Stimulated activated CD4-positive, alpha-beta T cell treated with anti-CD3 and anti-CD28 coated beads, Interleukin-15, amount 100 ng/mL, for 1 hour (primary cell): ENCODE measurements at places on chromosomes 1 and 21.

DNA sequence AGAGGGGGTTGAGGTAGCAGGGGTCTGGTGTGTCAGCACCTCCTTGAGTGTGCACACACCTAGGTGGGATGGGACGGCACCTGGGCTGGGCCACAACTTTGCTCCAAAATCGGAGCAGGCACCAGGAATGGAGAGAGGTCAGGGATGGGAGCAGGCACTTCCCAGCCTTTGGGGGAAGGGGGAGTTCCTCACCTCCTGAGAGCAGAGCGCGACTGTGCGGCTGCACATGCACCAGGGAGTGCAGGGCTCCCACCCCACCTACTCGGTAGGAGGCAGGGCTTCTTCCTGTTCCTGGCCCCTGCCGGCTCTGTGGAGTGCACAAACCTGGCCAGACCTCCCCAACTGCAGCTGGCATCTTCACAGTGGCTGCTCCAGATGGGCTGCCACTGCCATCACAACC is 399.3 kb downstream of the NCAM2 start:
- DNase-seq, result no peak

DNA sequence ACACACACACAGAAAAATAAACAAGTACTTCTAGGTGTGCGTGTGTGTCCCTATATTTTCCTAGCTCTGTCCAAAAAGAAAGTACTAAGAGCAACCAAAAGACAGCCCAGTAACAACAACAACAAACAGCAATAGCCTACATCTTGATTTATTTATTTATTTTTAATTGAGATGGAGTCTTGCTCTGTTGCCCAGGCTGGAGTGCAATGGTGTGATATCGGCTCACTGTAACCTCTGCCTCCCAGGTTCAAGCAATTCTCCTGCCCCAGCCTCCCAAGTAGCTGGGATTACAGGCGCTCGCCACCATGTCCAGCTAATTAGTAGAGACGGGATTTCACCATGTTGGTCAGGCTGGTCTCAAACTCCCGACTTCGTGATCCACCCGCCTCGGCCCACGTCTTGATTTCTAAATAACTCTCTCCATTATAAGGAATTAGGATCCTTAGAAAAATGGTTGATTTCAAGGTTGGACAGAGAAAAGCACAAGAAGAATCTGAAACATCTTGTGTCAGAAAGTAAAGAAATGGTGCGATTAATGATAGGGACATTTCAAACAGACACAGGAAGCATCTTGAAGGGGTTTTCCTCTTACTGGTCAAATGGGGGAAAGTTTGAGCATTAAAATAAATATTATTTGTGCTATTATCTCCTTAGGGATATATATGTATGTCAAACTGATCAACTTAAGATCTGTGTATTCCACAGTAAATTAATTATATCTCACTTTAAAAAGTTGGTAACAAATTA is 59.4 kb downstream of the ARID4B start:
- DNase-seq, result no peak

DNA sequence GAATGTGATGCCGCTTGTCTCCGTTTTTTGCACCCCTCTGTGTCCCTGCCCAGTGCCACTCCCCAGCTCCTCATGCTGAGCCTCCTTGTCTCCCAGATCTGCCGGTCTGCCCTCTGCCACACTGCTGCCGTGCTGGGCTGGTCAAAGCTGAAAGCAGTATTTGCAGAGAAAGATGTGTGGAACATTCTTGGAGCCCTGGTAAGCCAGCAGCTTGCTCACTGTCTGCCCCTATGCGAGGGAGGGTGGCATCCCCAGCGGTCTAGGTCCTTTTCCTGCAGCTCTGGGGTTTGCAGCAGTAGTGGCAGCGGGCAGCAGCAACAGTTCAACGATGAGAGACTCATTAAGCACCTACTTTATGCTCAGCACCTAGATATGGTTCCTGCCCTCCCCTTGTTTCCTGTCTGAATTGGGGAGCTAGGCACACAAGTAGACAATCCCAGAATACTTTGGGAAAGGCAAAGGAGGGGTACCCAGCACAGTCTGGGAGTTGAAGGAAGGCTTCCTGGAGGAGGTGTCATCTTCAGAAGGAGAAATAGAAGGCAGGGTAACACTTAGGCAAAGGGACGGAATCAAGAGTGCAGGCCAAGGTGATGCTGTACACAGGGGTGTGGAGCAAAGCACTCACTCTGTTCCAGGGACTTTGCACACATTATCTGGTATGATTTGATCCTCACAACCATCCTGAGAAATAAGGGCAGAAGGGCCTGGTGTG is 63.1 kb downstream of the KIF21B start:
- no peak for DNase-seq

DNA sequence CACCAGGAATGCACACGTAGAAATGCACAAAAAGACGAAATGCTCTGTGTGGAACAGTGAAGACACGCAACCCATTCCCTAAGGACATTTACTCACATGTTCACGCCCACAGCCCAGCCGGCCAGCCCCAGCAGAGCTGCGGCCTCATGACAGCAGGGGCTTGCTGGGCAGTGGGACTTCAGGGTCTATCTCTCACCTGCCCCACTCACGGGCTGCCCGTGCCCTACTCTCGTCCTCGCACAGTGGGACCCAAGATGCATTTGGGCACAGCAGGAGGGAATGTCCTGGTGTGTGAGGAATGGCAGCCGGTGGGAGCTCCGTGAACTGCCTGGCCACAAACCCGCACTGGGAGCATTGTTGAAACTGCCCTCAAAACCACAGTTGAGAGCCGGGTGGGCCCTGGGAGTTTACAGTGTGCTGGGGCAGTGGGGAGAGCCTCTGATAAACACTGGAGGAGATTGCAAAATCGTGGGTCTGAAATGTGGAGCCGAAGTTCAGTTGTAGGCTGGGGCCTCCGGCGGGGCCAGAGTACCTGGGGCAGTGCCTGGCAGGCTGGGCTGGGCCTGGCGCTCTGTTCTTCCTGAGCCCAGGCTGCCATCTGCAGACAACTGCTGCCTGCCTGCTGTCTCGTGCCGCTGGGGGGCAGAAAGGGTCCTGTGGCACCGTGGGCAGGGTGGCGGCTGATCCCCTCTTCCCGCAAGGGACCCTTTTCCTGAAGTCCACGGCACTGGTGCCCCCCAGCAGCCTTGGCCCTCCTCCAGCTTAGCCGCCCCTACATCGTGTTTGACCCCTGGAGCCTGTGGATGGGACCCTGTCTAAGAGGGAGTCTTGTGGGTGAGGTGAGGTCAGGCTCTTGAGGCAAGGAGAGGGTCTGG is 20.7 kb upstream of the POFUT2 start:
- DNase-seq, result no peak

GRCh38 chr1:226798427-226799411 is 59.6 kb upstream of the ITPKB start:
- DNase-seq, result peak; percentile 34

DNA sequence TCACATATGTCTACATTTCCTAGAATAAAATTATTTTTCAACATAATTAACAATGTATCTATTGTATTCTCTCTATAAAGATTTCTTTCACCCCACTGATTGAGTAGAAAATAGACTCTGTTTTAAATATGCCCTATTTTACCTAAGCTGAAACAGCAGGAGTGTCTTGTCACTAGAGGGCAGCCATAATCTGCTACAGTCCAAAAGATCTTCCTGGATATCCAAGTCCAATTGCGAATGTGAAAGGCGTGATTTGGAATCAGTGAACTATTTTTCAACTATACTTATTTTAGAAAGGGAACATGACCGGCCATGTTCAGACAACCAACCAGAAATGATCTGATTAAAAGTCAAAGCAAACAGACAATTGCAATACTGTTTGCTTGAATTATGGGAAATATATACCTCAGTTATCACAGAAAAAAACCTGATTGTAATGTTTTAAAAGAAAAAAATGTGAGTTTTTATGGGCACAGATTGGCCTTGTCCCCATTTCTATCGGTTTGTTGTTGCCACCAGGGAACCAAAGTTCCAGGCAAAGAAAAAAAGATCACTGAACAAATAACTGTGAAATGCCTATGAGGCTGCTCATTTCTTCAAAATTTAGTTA is 1211.0 kb upstream of the ADGRL4 start:
- DNase-seq, result no peak

DNA sequence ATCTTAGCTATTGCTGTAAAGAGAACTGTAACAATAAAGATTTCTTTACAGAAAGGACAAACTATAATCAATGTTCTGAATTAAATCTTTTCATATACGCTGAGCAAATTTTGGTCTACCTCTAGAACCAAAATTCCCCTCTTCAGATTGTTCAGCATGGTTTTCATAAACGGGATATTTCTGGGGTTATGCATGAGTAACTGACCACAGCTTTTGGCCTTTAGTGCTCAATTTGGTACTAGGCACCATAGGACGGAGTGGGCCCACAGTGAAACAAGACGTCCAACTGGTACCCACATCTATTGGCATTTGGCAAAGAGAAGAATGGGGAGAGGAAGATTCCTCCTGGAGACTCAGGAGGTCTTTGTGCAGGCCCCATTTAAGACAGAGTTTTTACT is 184.5 kb downstream of the TGFBR3 start:
- no peak for DNase-seq

DNA sequence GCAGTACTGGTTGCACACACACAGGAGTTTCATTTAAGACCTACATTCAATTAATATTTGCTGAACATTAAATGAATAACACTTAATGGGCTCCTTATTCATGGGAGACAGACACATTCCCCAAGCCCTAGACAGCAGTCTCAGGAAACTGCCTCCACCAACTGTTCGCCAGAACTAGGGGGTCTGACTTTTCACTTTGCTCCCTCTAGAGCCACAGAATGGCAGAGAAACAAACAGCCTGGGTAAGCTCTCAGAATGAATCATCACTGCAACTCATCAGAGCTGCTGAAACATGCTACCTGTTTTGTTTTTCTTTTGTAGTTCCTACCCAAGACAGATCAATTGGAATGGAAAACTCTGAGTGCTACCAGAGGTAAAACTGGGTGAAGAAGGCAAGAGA is 31.7 kb downstream of the ELK4 start:
- DNase-seq, result no peak

- no peak for DNase-seq
Measured at GRCh38 chr1:168879896-168880734, 151.1 kb upstream of the DPT start.

DNA sequence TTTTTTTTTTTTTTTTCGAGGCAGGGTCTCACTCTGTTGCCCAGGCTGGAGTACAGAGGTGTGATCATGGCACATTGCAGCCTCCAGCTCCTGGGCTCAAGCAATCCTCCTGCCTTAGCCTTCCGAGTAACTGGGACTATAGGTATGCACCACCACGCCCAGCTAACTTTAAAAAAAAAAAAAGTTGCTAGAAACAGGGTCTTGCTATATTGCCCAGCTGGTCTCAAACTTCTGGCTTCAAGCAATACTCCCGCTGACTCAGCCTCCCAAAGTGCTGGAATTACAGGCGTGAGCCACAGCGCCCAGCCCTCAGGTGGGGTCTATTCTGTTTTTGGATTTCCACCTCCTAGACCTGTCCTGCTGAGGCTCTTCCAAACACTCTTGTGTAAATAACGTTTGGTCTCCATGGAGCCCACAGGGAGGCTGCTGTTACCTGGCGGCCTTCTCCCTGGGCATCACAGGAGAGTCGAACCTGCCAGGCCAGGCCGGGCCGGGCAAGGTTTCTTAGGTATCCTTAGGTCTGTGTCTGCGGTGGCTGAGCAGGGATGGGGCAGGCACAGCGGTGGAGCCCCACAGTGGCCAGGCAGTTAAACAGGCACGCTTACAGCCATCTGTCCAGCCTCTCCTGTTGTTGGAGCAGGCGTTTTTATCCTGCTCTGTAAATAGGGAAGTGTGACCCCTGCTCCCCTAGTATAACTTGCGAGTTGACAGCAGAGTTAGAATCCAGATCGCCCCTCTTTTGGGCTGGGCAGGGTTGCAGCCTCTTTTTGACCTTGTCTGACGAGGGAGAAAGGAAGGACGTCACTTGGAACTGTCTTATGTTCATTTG is 18.8 kb downstream of the PLEKHM2 start:
- DNase-seq, result no peak
